ENCODE measurements at places on chromosomes 12 and 14. TPM values are rescaled to one million over a fixed set of nuclear protein-coding genes. Genes with fewer than 3 reads are reported as not detected.

DNA sequence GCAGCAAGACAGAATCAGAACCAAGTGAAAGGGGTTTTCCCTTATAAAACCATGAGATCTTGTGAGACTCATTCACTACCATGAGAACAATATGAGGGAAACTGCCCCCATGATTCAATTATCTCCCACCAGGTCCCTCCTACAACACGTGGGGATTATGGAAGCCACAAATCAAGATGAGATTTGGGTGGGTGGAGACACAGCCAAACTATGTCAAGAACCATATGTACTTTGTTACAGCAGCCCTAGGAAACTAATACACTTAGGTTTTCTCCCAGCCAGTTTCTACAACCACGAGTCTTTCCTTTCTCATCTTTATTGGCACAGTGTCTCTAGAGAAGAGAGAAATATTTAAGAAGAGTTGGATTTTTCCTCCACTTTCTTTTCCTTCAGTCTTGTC is 72.6 kb downstream of the BTG1 start:
- no peaks in the 10 kb centered on the region for H3K27me3 ChIP-seq
- H3K4me1 ChIP-seq: peaks cover 5% of the 10 kb centered on the region
- H3K27ac ChIP-seq: no peak overlapping the region
- H3K4me3 ChIP-seq: no peak overlapping the region

GRCh38 chr12:104680070-104680469 is 223.3 kb downstream of the CHST11 start:
- H3K27ac ChIP-seq: no peak overlapping the region
- H3K4me3 ChIP-seq: no peak overlapping the region
- DNase-seq: no peak
- H3K4me1 ChIP-seq: no peaks in the 10 kb centered on the region

GRCh38 chr12:108190529-108190928 is 61.4 kb downstream of the WSCD2 start:
- DNase-seq: no peak
- no peak overlapping the region for H3K27ac ChIP-seq
- H3K36me3 ChIP-seq: no peaks in the 10 kb centered on the region
- no peak overlapping the region for H3K4me3 ChIP-seq
- no peaks in the 10 kb centered on the region for H3K27me3 ChIP-seq
- no peaks in the 10 kb centered on the region for H3K4me1 ChIP-seq

GRCh38 chr12:67025543-67026114 is 243.5 kb upstream of the CAND1 start:
- H3K27me3 ChIP-seq: no peaks in the 10 kb centered on the region
- DNase-seq: peak; percentile 40
- H3K27ac ChIP-seq: no peak overlapping the region
- H3K36me3 ChIP-seq: no peaks in the 10 kb centered on the region
- no peak overlapping the region for H3K4me3 ChIP-seq
- H3K4me1 ChIP-seq: no peaks in the 10 kb centered on the region

Gene GYS2
- total RNA-seq: not detected
